ENCODE measurements at places on chromosomes 4 and X. TPM values are rescaled to one million over a fixed set of nuclear protein-coding genes. Genes with fewer than 3 reads are reported as not detected.

NUDT10 gene
- 0.79 TPM for total RNA-seq

MFAP3L gene
- 7.7 TPM for total RNA-seq

AKAP14 gene
- not detected for total RNA-seq

LONRF3 gene
- total RNA-seq: 3.6 TPM

OCIAD1 gene
- total RNA-seq: 101 TPM
